ENCODE measurements at places on chromosomes 13 and 19.

DNA sequence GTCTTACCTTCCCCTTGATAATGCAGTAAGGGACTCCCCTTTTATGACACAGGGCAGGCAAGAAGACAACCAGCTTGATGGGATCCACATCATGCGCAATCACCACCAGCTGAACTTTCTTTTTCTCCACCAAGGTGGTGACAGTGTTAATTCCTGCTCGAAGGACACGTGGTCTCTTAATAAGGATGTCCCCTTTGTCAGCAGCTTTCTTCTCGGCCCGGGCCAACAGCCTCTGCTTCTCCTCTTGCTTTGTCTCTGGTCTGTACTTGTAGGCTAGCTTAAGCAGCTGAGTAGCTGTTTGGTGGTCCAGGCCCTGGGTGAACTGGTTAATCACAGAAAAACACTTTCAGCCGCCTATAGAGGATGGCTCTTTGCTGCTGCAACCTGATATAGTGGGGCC lies 8.0 kb downstream of the ZNF431 start:
- H3K4me3 ChIP-seq = no peak overlapping the region
- peaks cover 38% of the 10 kb centered on the region for H3K36me3 ChIP-seq
- no peak for DNase-seq
- H3K27me3 ChIP-seq = no peaks in the 10 kb centered on the region

GRCh38 chr19:14051980-14052379 lies 9.9 kb downstream of the PALM3 start:
- DNase-seq = no peak
- no peak overlapping the region for H3K4me3 ChIP-seq
- peaks cover under 1% of the 10 kb centered on the region for H3K4me1 ChIP-seq

- peaks cover 25% of the 10 kb centered on the region for H3K36me3 ChIP-seq
- no peak overlapping the region for H3K27ac ChIP-seq
- DNase-seq = no peak
- H3K4me3 ChIP-seq = no peak overlapping the region
Measured at GRCh38 chr19:18271433-18271841, 2.8 kb downstream of the IQCN start.

GRCh38 chr13:23427342-23427843 lies 6.1 kb downstream of the SACS start:
- no peaks in the 10 kb centered on the region for H3K27me3 ChIP-seq
- no peak for DNase-seq
- H3K27ac ChIP-seq = no peak overlapping the region
- H3K4me1 ChIP-seq = no peaks in the 10 kb centered on the region

- DNase-seq = no peak
- H3K36me3 ChIP-seq = no peaks in the 10 kb centered on the region
- H3K27me3 ChIP-seq = no peaks in the 10 kb centered on the region
Measured at GRCh38 chr13:37621811-37622361, 23.3 kb upstream of the POSTN start.

GRCh38 chr13:94305463-94305862 lies 174.0 kb downstream of the DCT start:
- no peak overlapping the region for H3K4me3 ChIP-seq
- no peak overlapping the region for H3K27ac ChIP-seq
- no peak for DNase-seq
- H3K36me3 ChIP-seq = no peaks in the 10 kb centered on the region
- H3K27me3 ChIP-seq = no peaks in the 10 kb centered on the region

DNA sequence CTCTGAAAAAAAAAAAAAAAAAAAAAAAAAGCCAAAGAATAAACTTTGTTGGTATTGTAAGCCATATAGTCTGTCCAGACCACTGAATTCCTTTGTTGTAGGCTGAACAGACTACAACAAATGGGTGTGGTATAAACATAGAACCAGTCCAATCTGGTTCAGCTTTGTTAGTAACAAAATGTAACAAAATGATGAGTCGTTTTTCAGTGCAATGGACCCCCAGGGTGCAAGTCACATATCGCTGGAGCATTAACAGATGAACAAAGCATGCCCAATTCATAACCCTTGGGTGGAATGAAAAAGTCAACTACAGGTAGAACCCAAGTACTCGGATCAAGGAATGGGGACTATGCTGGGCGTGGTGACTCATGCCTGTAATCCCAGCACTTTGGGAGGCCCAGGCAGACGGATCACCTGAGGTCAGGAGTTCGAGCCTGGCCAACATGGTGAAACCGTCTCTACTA lies 13.6 kb upstream of the FCHO1 start:
- no peak overlapping the region for H3K27ac ChIP-seq
- no peak overlapping the region for H3K4me3 ChIP-seq
- DNase-seq = no peak
- peaks cover 27% of the 10 kb centered on the region for H3K36me3 ChIP-seq
